Stimulated activated CD8-positive, alpha-beta memory T cell treated with anti-CD3 and anti-CD28 coated beads, Interleukin-4, amount 100 ng/mL, for 1 hour (primary cell): ENCODE measurements at places on chromosomes 5 and 9.

DNA sequence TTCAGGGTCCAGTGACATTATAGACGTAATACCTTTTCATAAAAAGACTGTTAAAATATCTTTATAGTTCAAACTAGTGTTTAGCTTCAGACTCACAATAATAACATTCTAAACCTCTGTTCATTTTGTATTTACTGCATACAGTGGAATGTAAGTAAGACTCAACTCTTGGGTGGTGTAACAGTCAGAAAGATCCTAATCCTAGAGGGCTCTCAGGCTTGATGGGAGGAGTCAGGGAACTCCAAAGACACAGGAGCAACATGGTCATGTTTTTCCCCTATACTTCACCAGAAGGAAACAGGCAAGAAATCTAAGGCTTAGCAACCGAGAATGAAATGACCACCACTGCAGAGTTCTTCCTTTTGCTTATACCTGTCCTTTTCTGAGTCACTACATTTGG is 82.6 kb downstream of the MRPS27 start:
- no peak for DNase-seq

- DNase-seq, result no peak
Observed at GRCh38 chr5:157303667-157304327, 37.9 kb downstream of the CYFIP2 start.

GRCh38 chr5:130514984-130515690 is 610.9 kb downstream of the CHSY3 start:
- DNase-seq, result no peak

DNA sequence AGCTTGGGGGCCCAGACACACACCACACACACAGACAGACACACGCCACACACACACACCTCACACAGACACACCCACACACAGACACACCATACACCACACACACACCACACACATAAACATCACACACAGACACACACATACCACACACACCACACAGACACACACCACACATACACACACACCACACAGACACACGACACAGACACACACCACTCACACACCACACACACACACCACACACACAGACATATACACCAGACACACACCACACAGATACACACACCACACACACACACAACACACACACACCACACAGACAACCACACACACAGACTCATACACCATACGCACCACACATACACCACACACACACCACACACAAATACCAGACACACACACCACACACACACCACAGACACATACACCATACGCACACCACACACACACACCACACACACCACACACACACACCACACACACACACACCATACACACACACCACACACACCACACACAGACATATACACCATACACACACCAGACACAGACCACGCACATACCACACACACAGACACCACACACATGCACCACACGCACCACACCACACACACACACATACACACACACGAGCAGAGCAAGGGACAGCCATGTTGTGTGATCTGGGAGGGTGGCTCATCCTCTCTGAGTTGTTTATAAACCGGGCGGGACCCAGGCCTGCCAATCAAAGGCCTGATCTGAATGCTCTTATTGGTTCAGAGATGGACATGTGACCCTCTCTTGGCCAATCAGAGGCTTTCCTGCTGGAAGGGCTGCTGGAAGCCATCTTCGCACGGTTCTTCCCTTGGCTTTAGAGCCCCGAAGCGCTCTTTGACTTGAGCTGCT is 148.3 kb downstream of the GAPVD1 start:
- no peak for DNase-seq

DNA sequence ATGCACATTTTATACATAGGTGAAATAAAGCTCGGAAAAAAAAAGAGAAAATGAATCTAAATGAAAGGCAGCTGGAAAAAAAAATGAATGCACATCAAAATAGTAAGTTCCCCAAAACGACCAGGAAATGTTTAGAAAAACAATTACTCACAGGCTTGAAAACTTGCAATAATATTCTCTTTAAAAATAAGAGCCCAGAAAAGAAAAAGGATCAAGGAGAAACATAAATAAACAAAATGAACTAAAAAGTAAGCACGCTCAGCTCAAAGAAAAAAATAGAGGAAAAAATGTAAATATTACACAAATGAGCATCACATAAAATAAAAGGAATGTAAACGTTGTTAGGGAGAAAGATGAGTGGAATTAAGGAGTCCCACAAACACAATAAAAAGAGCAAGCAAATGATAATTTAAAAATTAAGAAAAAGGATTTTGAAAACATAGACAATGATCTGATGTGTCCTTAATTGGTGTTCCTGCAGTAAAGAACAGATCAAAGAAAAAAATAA is 54.2 kb downstream of the SLC27A6 start:
- no peak for DNase-seq

GRCh38 chr9:133946840-133947486 is 45.2 kb downstream of the VAV2 start:
- no peak for DNase-seq
